Right kidney (tissue), 9 donors: ENCODE measurements at places on chromosomes 5 and 9.

- no peak for DNase-seq
Measured at GRCh38 chr5:86360801-86361200, 256.9 kb upstream of the COX7C start.

GRCh38 chr5:145825751-145826180, 9.4 kb downstream of the PRELID2 start:
- no peak for DNase-seq

DNA sequence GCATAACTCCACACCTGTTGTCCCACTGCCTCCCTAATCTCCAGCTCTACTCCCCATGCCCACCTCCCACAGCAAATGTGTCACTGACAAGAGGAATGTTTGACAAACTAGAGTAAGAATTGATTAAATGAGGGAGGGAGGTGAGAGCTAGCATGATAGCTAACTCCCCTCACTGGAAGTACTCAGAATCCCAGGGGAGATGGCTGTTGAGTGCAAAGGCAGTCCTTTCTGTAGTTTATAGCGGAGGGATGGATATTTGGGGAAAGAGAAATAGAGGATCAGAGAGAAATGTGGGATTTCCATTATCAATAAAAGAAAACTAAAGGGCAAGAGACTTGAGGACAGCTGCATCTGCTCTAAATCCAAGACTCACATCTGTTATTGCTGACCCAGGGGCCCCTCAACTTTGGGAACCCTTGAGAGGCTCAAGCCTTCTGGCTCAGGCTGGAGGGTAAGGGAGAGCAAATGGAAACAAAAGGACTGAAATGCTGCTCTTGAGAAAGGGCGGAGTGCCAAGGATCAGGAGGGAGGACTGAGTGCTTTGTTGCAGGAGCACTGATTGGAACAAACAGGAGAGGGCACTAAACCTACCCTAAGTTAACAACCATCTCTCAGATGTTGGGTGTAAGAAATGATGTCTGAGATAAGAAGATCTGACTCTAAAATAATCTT, 372.1 kb downstream of the NTRK2 start:
- DNase-seq = no peak

DNA sequence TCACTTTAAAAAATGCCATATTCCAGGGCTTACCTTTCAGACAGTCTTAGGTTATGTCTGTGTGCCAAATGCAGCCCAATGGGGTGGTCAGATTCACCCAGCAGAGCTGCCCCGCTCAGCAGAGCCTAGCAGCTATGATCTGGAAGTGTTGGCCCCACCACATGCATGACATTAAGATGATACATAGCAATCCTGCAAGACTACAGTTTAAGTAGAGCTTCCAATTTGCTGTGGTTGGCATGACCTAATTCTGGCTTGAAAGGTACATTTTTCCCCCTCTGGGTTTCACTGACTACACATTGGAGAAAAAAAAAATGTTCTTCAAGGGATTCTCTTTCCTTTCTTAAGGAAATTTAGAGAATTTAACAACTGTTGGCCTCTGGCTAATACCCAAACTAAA, 22.5 kb downstream of the MEF2C start:
- no peak for DNase-seq

DNA sequence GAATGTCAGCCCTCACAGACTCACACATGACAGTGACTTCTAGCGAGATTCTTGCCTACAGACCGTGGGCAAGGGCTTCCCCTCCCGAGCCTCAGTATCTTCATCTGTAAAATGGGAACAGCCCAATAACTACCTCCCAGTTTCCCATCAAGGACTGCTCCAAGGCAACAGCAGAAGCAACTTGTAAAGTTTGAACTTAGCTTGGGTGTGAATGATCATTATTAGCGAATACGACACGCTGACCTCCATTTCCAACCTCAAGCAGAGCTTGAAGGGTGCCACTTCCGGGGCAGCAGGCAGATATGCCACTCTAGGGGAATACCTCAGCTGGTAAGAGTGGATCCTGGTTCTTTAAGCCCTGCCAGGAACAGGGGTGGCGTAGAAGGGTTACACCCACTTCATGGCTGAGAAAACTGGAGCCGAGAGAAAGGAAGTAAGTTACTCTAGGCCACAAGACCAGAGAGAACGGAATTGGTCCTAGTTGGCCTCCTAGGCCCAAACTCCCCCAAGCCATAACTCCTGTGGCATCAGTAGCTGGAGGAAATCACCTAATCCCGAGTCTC, 2.0 kb downstream of the RNF44 start:
- DNase-seq = no peak

GRCh38 chr5:58108511-58108910, 351.4 kb downstream of the PLK2 start:
- DNase-seq = no peak

- no peak for DNase-seq
Measured at GRCh38 chr5:9852671-9853070, 222.5 kb upstream of the TAS2R1 start.

- no peak for DNase-seq
Measured at GRCh38 chr9:94950579-94951323, 224.3 kb downstream of the AOPEP start.
